T-helper 17 cell (primary cell): ENCODE measurements at places on chromosomes 6 and 20.

DNA sequence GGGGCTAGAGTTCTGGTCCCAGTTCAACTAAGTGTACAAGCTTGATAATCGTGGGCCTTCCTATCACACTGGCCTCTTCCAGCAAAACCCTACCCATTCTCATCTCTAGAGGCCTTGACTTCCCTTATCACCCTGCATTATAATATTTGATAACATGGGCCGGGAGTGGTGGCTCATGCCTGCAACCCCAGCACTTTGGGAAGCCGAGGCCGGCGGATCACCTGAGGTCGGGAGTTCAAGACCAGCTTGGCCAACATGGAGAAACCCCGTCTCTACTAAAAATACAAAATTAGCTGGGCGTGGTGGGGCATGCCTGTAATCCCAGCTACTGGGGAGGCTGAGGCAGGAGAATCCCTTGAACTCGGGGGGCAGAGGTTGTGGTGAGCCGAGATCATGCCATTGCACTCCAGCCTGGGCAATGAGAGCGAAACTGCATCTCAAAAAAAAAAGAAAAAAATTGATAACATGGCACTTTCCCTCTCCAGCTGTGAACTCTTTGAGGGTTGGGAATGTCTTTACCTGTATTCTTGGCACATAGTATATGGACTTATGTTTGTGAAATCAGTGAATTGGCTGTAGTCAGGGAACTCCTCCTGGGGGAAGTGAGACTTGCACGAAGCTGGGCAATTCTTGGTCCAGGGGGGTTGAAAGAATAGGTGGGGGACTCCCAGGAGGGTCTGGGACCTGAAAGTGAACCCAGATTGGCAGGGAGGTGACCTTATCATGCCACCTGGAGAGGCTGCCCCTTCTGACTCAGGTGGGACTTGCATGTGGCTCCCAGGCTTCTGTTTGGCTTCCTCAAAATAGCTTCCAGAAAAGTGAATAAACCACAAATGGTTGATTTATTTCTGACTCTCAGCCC, 915 bp upstream of the C6orf47 start:
- no peak for DNase-seq

DNA sequence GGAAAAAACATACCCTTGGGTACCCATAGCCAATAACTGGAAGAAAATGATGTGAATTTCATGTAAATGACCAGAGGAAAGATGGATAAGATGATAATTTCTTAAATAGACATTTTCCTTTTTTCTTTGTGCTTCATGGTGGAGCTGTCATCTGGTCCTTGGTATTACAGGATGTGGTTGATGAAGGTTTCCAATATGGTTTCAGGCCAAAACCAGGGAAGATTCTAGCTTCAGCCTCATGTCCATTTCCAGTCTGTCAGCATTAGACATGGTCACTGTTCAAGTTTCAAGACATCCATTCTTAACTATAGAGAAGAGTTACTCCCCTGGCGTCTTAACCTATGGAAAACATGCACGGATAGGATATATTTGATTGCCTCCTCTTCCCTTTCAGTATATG, 63.6 kb downstream of the SSR1 start:
- no peak for DNase-seq

DNA sequence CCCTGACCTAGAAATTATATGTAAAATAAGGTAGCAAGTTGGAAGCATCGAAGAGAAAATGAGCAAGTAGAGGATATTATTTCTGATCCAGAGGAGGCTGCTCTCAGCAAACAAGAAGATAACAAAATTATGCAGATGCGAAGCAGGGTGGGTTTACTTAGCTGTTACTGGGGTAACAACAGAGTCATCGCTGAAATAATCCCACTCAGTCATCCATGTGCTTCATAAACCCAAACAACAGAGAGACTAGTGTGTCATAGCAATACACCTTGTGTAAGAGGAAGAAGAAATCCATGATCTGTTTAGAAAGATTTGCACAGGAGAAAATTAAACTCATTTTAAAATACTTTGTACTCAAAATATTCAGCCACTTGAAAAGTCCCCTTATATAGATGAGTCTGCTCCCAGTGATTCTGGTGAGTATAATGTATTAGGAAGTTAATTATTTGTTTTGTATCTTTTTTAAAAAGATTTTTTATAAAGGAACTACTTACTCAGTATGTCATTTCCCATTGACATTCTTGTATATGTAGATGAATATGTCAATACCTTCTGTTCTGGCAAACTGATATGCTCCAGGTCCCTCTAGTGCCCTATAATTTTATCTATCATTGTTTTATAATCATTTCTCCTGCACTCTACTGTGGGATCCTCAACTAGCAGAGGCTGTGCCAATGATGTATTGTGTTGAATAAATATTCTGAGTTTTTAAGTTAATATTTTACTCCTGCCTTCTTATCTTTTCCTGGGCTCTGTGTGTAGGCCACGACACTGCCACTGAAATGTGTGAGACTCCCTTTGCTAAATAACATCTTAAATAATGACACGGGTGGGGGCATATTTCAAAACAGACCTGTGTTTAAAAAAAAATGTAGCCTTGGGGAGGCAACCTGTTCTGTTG, 8.6 kb upstream of the HIVEP2 start:
- no peak for DNase-seq

- no peak for DNase-seq
Observed at GRCh38 chr20:45479822-45480221, 10.3 kb downstream of the WFDC2 start.

DNA sequence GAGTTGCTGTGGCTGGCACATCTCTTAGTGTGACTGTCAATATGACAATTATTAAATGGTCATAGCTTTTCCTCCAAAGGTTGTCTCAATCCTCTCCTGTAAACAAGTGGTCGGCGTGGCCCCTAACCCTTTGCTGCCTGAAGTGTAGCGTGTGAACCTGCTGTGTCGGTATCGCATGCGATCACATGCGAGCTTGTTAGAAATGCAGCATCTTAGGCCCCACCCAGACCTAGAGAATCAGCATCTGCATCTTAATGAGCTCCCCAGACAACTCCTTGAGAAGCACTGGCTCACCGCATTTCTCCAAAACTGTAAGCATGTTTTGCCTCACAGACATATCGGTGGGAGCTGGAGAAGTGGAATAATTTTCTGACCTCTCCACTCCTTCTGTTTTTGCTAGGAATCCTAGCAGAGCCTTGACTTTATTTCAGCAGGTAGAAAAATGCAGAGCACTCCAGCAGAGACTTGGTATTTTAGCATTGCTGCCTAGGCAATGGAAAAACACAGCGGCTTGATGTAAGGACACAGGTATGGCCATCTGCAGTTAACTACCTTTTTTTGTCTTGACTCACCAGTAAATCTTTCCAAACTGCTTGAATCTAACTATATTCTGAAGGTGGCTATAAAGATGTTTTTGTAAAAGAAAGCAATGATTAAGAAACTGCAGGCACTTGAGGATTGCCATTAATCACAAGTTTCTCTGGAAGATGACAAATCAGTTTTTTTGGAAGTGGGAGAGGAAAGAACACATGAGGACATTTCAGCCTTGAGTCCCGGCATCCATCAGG, 67.6 kb downstream of the PSMG4 start:
- no peak for DNase-seq
